Dorsolateral prefrontal cortex (tissue), 122 donors: ENCODE measurements at places on chromosomes 1 and 21.

- DNase-seq = no peak
Measured at GRCh38 chr1:212438831-212439237, 6.1 kb downstream of the NENF start.

GRCh38 chr1:186476264-186477040 lies 15.5 kb upstream of the PDC start:
- no peak for DNase-seq

GRCh38 chr1:77063118-77063517 lies 156.1 kb downstream of the PIGK start:
- DNase-seq = no peak

GRCh38 chr1:23461050-23461449 lies 22.9 kb downstream of the ASAP3 start:
- DNase-seq = no peak

DNA sequence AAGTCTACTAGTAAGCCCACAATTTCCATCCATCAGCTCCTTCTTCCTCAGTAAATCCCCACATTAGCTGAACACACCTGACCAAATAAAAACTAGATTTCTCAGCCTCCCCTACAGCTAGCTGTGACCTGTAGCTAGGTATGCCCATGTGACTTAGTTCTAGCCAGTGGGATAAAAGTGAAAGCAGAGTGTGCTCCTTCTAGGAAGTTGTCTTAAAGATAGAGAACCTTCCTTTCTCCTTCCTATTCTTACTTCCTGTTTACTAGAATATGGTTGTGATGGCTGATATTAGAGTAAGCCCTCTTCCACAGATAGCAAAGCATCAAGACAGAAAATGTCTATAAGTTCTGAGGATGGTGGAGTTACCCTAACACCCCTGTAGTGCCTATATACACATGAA lies 67.0 kb downstream of the PIK3R3 start:
- no peak for DNase-seq

DNA sequence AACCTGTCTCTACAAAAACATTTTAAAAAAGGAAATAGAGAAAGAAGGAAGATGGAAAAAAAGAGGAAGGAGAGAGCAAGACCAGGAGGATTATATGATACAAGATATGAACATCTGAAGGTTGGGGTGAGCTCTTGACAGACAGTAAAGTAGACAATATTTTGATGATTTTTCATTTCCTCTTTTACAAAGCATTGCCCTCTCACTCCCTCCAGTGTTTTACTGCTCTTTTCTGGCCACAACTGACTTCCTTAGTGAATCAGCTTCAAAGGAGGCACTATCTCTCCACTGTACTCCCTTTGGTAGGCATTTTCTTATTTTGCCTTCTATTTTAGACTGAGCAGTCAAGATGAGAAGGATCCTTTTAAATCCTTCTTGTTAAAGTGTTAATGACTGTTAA lies 296.7 kb downstream of the KCTD3 start:
- DNase-seq = no peak

DNA sequence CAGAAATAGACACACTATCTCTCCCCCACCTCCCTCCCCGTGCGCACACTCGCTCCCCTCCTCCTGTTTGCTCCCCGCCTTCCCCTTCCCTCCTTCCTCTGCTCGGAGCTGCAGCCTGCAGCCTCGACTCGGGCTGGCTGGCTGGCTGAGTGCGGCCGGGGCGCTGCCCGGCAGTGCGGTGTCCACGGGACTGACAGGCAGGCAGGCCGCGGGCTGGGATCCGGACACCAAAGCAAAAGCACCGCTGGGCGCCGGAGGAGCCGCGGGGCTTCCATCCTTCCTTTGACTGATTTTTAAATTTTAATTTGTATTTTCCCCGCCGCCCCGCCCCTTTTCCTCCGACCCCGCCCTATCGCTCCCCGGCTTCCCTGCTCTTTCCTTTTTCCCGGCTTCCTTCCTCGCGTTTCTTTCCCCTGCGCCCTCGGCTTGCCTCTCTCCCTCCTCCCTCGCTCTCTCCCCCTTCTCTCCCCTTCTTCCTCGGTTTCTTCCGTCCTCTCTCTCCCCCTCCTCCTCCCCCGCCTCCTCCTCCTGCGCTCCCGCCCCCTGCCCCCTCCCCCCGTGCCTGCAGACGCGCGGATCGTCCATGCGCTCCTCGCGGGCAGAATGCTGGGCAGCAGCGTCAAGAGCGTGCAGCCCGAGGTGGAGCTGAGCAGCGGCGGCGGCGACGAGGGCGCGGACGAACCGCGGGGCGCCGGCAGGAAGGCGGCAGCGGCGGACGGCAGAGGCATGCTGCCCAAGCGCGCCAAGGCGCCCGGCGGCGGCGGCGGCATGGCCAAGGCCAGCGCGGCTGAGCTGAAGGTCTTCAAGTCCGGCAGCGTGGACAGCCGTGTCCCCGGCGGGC lies 109.4 kb downstream of the NAV1 start:
- no peak for DNase-seq

DNA sequence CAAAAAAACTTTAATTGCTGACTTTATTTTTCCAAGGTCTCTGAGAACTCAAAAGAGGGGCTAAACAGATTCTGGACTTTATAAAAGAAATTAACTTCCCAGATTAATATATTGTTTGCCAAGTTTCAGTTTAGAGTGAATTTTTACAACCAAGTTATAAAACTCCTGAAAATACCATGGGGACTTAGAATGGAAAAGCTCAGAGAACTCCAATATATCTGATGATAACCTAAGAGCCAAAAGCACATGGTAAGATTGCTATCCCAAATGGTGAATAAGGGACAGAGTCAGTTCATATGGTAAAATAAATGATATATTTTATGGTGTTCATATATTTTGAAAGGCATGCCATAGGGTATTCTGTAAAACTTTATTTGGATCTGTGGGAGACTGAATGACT lies 470.9 kb downstream of the TTLL7 start:
- DNase-seq = no peak
